ENCODE measurements at places on chromosomes 6 and 20. TPM values are rescaled to one million over a fixed set of nuclear protein-coding genes. Genes with fewer than 3 reads are reported as not detected.

Gene HRH3
- total RNA-seq = 0.47 TPM

Gene RIMS1
- 456 TPM for total RNA-seq

DNA sequence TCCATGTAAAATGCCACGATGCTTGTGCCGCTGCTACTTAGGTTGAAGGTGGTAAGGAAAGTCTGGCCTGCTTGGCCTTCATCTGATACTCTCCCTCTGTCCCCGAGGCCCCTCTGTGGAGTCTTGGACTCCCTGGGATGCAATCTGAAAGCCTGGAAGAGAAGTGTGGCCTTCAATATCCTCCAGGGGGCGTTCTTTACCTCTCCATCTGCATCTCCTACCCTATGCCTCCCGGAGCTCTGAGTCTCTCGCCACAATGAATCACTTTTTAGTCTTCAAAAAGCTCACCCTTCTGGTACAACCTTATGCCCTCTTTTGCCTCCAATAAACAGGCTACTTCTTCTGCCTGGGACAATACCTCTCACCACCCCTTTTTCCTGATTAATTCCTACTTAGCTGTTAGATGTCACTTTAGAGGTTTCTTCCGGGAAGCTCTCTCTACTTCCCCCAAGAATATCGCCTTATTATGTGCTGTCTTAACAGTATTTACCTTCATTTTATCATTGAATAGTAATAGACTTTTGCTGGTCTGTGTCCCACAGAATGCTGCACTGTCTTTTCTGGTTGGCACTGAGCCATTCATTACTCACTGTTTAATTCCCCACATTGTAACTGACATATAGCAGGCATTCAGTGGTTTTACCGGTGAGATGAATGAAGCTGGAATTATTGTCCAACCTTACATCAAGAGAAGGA lies 13.9 kb upstream of the ATG5 start:
- DNase-seq = peak; percentile 4

Gene EPPIN
- total RNA-seq = not detected

Gene PRSS35
- total RNA-seq = 4.8 TPM

- no peak for DNase-seq
Measured at GRCh38 chr6:112172540-112172939, 81.8 kb downstream of the LAMA4 start.

Gene IMPG1
- not detected for total RNA-seq

Gene COL20A1
- 3.0 TPM for total RNA-seq

- no peak for DNase-seq
Measured at GRCh38 chr20:36493051-36493800, 48.1 kb upstream of the MYL9 start.

Gene TFAP2A
- total RNA-seq = not detected

GRCh38 chr6:27156874-27157458 lies 90.5 kb upstream of the PRSS16 start:
- DNase-seq = no peak

- DNase-seq = no peak
Measured at GRCh38 chr6:130913120-130913519, 85.9 kb downstream of the SMLR1 start.

Gene INSM1
- 15.9 TPM for total RNA-seq

Gene TSPO2
- not detected for total RNA-seq

GRCh38 chr6:156955494-156956183 lies 178.5 kb downstream of the ARID1B start:
- no peak for DNase-seq

DNA sequence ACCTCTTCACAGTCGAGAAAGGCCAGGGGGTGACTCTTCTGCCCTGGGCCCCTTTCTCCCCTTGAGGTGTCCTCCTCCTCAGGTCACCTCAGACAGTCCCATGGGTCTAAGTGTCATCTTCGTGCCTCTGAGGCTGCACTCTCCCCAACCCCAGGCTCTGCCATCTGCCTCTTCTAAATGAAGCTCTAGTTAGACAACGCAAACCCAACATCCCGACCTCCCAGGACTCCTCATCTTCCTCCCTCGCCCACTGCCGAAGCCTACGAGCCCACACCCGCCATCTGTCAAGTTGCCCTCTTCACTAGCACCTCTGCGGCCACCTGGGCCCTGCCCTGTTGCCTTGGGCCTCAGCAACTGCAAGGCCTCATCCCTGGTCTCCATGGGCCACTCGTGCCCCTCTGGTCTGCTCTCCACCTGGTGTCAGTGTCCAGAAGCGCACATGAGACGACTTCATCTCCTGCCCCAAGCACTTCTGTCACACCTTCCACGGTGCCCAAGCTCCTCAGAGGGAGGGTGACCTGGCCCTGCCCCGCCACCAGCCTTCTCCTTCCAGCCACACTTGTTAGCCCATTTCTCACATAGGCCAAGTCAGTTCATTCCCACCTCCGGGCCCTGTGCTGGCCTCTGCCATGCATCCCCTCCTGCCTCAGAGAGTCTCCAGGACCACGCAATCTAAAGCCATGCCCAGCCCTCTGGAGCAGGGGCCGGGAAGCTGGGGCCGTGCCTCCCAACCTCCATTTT lies 53.8 kb downstream of the RRBP1 start:
- DNase-seq = no peak

DNA sequence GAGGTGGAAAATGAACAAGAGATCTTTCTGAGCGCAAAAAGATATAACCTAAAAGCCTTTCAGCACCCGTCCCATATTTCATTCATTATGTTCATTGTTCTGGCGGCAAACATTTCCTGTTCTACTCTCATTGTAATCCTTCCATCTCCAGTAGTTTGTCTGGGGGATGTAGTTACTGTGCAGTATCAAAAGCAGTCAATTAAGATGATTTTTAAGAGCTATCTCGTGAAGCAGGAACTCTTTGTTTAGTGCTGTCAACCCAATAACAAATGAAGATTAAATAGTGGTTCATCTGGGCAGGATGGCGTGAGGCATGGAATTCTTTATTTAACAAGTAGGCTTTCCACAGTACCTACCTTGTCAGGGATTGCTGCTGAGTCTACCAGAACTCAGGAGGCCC lies 876.7 kb downstream of the HACE1 start:
- no peak for DNase-seq

DNA sequence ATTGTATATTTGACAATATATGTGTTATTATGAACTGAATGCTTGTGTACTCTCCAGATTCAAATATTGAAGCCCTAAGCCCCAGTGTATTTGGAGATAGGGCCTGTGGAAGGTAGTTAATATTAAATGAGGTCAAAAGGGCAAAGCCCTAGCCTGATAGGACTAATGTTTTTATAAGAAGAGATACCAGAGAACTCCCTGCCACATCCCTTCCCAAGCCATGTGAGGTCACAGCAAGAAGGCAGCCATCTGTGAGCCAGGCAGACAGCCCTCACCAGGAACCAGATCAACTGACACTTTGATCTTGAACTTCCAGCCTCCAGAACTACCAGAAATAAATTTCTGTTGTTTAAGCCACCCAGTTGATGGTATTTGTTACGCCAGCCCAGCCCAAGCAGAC lies 36.4 kb upstream of the FBXL4 start:
- no peak for DNase-seq

GRCh38 chr6:65289491-65289890 lies 417.5 kb downstream of the EYS start:
- DNase-seq = no peak

Gene MACROD2
- 60.4 TPM for total RNA-seq

Gene IRF4
- 0.16 TPM for total RNA-seq

Gene WASF1
- total RNA-seq = 88.3 TPM

Gene IYD
- not detected for total RNA-seq

GRCh38 chr6:128586095-128586494 lies 65.7 kb upstream of the PTPRK start:
- no peak for DNase-seq

Gene PNPLA1
- not detected for total RNA-seq

DNA sequence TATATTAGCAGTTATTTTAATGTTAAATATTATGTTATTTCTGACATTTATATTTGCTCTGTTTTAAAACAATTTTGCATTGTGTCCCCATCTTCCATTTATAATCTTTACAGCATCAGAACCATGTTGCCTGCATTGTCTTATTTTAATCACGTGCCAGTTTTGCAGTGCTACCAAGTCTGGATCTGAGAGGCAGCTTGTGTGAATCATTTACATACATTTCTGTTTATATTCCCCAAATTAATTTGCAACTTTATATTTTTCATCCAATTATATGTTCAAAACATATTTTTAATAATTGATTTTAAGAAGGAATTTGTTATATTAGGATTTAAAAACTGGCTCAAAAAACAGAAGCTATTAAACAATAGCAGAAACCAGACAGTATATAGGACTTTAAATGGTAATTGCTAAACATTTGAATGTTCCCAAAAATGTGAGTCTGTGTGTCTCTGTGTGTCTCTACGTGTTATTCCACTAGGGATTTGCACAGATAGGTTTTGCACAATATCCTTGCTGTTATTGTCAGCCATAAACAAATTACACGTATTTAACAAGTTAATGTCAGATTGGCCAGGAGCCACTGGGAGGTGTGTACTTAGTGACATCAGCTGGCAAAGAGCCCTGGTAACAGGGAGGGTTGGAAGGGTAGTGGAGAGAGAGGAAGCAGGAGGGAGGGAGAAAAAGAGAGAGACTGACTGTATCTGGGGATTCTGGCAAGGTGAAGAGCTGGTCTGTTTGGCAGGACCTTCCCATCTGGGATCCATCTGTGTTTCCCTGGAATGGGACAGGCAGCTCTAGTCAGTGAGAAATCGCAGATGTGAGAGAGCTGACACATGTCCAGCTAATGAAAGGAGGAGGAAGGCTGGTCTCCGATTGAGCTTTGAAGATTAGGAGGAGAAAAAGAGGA lies 72.1 kb downstream of the CBFA2T2 start:
- DNase-seq = peak; percentile 18

DNA sequence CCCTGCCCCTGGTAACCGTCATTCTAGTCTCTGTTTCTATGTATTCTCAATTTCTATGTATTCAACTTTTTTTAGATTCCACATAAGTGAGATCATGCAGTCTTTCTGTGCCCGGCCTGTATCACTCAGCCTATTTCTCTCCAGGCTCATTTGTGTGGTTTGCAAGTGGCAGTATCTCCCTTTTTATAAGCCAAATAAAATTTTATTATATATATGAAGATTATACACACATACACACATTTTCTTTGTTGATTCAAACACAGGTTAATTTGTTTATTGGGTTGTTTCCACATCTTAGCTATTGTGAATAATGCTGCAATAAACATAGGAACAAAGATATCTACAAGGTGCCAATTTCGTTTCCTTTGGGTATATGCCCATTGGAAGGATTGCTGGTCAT lies 571.7 kb downstream of the DHX35 start:
- no peak for DNase-seq

- peak; percentile 41 for DNase-seq
Measured at GRCh38 chr6:117907601-117908245, 659 bp downstream of the SLC35F1 start.

DNA sequence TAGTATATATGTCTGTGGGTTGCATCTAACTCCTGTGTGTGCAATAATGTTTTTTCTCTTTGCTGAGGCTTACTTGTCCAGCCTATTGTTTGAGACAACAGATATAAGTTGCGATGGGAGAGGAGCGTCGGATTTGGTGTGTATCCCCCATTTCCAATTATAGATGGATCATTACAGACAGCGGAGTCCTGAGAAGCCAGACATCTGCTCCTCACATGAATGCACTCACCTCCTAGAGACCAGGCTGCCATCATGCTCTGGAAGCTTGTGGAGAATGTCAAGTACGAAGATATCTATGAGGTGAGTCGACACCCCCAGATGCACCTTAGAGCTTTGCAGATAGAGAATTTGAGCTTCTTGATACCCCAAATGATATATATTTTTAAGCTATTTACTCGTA lies at the start of gene TFAP2B:
TSS of gene TFAP2B (plus strand) at position 199 of the 400 bp plus-strand sequence. CDS start at position 220, 21 bp downstream.
- no peak for DNase-seq

Gene DEFB132
- not detected for total RNA-seq

- DNase-seq = no peak
Measured at GRCh38 chr6:147116056-147116455, 88.2 kb upstream of the STXBP5 start.

DNA sequence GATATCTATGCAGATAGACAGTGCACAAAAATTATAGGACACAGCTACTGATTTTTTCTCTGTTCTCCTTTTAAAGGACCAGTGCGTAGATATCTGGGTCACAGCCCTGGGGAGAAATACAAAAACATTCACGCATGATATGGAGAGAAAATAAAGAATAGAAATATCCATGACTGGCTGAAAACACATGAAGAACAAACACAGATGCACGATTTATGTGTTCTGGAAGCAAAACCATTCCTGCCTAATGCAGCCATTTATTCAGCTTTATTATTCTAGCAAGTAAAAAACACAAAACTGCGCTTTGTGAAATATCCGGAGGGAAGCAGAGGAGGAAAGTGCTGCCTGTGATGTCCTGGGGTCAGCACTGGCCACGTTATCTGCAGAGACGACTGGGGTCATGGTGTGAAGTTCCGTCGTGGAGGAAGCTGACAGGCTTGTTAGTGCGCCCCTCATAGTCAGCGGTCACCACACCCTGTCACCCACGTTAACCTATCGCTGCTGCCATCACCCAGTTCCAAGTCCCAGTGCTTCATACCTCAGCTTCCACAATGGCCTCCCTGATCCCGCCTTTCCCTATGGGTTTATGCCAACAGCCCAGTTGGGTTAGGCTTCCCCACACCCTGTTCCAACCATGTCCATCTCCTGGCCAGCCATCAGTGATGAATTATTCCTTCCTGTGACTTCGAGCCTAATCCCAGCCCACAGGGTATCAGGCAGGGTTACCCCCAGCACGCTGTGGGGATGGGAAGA lies 86.6 kb upstream of the RPS6KA2 start:
- DNase-seq = no peak

DNA sequence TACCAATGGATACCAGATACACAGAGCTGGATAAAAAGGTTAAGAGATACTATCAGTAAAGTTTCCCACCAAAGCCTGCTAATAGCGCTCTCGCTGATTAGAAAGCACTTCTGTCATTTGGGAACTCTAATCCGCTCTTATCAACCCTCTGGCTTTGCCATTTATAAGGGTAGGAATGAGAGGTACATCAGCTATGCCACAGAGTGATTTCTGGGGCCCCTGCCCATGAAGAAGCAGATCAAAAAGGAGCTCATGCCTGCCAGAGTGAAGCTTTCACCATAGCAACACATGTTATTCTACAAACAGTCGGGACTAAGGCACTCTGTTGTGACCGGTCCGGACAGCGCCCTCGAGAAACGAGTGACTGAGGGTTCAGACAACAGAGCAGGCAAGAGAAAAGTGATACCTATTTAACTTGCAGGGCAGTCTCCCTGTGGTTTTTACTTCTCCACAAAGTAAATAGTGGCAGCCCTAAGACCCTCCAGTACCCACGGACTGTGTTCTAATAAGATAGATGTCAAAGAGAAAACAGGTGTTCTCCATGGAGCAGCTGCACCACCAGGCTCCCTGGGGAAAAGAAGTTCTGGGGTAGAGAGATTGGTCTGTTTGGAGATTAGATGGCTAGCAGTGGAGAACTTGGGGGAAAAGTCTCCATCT lies 5.6 kb downstream of the TRAM2 start:
- DNase-seq = no peak

- no peak for DNase-seq
Measured at GRCh38 chr6:17491416-17492142, 98.2 kb downstream of the CAP2 start.

Gene KCNK15
- not detected for total RNA-seq

DNA sequence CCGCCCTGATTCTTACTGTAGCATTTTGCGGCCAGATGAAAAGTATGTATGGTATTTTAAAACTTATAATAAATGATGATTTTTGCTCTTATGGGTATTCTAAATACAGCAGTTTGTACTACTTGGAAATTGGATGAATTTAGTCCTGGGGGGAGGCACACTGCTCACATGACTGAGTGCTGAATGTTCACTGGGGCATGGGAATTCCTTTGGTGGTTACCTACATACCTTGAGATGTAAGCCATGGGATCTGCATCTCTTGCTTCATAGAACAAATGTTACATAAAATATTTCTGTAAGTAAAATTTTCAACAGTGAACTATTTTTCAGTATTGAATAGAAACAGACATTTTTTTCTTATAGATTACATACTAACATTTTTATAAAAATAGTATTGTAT lies 71.1 kb downstream of the FIG4 start:
- DNase-seq = no peak

- no peak for DNase-seq
Measured at GRCh38 chr6:45422503-45423110, 44.9 kb upstream of the SUPT3H start.

Measured in occipital lobe (tissue), 3 donors.